ENCODE measurements at places on chromosomes 4 and X. TPM values are rescaled to one million over a fixed set of nuclear protein-coding genes. Genes with fewer than 3 reads are reported as not detected.

Gene HMGN5
- 2.3 TPM for total RNA-seq

Gene NPY1R
- total RNA-seq: 0.08 TPM

Gene ACE2
- 0.01 TPM for total RNA-seq

Gene CSAG3
- not detected for total RNA-seq

Gene COX18
- 6.5 TPM for total RNA-seq

Gene CHIC2
- total RNA-seq: 5.7 TPM

Gene ZRSR2
- total RNA-seq: 9.1 TPM

Gene GYPE
- not detected for total RNA-seq

Gene ZNF330
- total RNA-seq: 26.5 TPM

Gene WAS
- total RNA-seq: not detected

Gene UGT2B10
- 0.09 TPM for total RNA-seq

Gene GRSF1
- 83.7 TPM for total RNA-seq

Gene F8A1
- 57.7 TPM for total RNA-seq

Gene GAR1
- total RNA-seq: 51.6 TPM

Gene SPON2
- total RNA-seq: 0.09 TPM

Gene GASK1B
- 0.47 TPM for total RNA-seq

Gene PCDH11X
- not detected for total RNA-seq
